ENCODE measurements at places on chromosomes 6 and 20.
A peak's percentile ranks its signal among the peaks of the same experiment; 100 is the strongest.

- no peak for DNase-seq
These were observed 505.4 kb upstream of the CITED2 start for GRCh38 chr6:139879823-139880356.

GRCh38 chr6:51365566-51365965, 546.9 kb downstream of the TFAP2B start:
- DNase-seq, result no peak

DNA sequence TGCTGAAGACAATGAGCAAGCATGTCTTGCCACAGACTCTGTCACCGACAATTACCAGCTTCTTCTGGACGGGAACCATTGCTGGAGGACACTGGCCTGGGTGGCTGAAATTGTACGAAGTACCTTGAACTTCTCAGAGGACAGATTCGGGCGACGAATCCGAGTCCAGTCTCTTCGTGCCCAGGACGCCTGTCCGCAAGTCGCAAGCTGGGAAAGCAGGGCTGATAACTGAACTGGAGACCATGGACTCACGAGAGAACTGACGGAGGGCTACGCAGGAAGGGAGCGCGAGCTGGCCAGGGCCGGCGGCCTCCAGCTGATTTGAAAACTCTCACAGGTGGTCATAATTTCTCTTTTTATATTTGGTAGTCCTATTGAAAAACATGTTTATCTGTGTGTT, 1229.5 kb upstream of the MAP3K7 start:
- no peak for DNase-seq

GRCh38 chr6:71913444-71914234, 27.3 kb downstream of the RIMS1 start:
- DNase-seq, result no peak

- no peak for DNase-seq
These were observed 62.6 kb downstream of the RIN2 start for GRCh38 chr20:19820555-19821211.

GRCh38 chr20:49846206-49846807, 33.7 kb downstream of the SLC9A8 start:
- peak; percentile 39 for DNase-seq

GRCh38 chr6:5644523-5645185, 362.1 kb downstream of the NRN1 start:
- no peak for DNase-seq

DNA sequence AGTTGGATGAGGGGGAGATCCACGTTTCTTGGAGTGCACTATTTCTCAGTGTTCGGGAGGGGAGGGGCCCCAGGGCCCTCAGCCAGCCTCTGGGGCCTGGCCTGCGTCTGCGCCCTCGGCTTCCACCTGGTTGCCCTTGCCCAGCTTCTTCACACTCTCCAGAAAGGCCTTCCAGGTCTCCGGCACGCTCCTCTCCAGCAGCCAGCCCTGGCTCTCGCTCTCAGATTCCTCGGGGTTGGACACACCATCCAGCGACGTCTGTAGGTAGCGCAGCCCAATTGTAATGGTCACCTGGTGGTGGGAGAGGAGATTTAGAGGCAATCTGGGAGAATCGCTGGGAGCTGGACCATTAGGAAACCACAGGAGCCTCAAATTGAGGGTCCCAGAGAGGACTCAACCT, 24.2 kb downstream of the PRPH2 start:
- DNase-seq, result no peak

GRCh38 chr6:106146852-106147351, 60.8 kb downstream of the PRDM1 start:
- DNase-seq, result no peak

DNA sequence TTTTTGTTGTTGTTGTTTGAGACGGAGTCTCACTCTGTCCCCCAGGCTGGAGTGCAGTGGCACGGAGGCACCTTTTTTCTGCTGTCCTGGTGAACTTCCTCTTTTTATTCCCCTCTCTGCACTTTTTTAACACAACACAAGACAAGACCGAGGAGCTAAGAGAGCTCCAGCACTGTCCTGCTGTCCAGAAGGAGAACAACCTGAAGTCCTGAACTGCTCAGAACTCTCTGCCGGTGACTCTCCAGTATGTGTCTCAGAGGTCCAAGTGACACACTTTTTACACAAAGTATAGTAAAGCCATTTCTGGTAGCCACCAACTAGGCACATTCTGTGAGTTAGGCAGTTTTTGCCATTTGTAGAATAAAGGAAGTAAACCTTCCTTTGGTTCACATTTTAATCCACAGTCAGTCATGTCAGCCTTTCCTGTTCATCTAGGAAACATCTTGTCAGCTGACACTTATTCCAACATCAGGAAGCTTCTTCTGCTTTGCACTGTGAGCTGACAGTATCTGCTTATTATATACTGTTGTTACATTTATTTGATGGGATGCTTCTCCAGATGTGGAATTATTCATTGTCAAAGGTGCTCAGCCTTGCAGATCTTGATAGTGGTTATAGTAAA, 28.1 kb upstream of the TXNDC5 start:
- no peak for DNase-seq

- no peak for DNase-seq
These were observed 47.4 kb upstream of the SAMD3 start for GRCh38 chr6:130269969-130270635.

DNA sequence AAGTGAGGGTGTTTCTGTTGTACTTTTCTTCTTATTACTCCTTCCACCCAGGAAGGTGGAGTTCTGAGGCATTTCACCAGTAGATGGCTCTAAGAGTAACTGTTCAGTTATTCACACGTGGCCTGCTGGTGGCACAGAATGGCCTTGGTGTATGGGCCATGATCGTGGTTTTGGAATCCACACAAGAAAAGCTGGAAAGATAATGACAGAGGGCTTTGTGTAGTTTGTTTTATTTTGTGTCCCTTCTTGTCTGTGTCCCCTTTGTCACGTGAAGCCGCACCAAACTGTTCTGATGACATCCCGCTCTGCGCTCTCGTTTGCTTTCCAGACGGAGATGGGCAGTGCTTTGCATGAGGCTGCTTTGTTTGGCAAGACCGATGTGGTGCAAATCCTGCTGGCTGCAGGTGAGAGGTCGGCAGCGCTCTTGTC, 93.4 kb downstream of the ANKS1A start:
- DNase-seq, result no peak

GRCh38 chr6:97557355-97557754, 274.3 kb upstream of the MMS22L start:
- DNase-seq, result no peak

GRCh38 chr6:3457710-3458602, 1.1 kb upstream of the SLC22A23 start:
- DNase-seq, result no peak

- no peak for DNase-seq
These were observed 152.5 kb upstream of the ECI2 start for GRCh38 chr6:4287811-4288244.
